Skeletal muscle cell (primary cell): ENCODE measurements at places on chromosomes 1 and 21.

- DNase-seq, result no peak
Measured at GRCh38 chr1:208088319-208088718, 155.9 kb downstream of the PLXNA2 start.

- DNase-seq, result no peak
Measured at GRCh38 chr1:28244549-28245251, 8.8 kb downstream of the ATP5IF1 start.

GRCh38 chr1:174999936-175000696 is at the start of gene CACYBP:
Gene CACYBP (plus strand): TSS chr1:174999947. CDS start chr1:175000181, 234 bp downstream.
- no peak for DNase-seq

GRCh38 chr1:183907070-183907469 is 102.2 kb downstream of the RGL1 start:
- peak; percentile 15 for DNase-seq

DNA sequence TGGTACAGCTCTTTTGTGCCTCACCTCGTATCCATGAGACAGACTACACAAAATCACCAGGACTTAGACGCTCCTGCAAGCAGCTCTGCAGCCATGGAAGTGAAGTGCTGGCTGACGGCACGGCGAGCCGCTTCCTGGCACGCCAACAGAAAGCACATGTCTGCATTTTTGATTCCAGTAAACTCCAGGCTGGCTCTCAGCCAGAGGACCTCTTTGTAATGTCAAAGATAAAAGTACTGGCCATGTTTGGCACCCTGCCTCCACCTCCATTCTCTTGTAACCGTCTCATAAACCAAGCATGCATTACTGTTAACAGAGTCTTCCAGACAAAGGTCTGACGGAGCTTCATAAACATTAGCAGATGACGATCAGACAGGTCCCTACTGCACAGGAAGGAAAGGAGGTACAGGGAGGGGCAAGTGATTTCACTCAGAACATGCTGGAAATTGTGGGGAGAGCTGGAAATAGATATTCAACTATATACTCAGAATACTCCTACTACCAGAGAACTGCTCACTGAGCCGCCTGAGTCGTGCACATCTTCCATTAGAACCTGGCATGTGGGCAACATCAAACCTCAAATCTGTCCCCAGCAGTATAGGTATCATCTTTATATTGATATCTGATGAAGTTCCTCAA is 632.0 kb downstream of the SMYD3 start:
- peak; percentile 99 for DNase-seq

- no peak for DNase-seq
Measured at GRCh38 chr1:65793359-65793732, 651 bp downstream of the PDE4B start.

- DNase-seq, result no peak
Measured at GRCh38 chr1:46595127-46595526, 8.9 kb downstream of the MKNK1 start.

GRCh38 chr1:233440951-233441401 is 113.5 kb downstream of the MAP3K21 start:
- peak; percentile 14 for DNase-seq

GRCh38 chr1:4213366-4213973 is 313.4 kb upstream of the C1orf174 start:
- no peak for DNase-seq

DNA sequence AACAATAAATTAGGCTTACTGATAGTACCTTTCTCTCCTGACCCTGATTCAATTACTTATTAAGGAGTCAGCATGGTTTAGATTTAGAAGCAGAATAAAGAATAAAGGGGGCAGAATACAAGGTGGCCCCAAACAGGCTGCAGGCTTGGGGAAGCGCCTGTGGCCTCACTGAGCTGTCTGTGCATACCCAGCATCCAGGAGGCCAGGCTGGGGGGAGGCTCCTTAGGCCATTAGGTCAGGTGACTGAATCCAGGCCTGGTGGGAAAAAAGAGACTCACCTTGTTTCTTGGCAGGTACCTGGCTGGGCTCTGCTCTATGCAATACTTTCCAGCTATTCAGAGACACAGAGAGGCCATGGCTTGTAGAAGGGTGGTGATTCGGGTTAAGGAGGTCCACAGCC is 38.8 kb downstream of the PGBD5 start:
- DNase-seq, result no peak

DNA sequence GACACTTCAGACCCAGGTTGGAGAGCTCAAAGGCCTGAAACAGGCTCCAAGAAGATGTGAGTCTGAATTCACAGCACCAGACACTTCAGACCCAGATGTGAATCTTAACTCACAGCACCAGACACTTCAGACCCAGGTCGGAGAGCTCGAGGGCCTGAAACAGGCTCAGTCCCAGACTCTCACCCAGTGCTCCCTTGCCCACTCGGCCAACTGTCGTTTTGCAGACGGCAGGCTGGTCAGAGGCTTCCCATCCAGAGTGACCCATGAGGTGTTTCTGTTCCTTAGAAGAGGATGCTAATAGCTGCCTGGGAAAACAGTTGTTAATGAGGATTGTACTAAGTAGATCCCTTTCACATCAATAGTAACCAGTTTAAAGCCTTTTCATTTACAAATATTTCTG is 88.4 kb downstream of the ADARB1 start:
- DNase-seq, result no peak

- DNase-seq, result no peak
Measured at GRCh38 chr1:169683661-169684060, 27.8 kb downstream of the SELL start.

DNA sequence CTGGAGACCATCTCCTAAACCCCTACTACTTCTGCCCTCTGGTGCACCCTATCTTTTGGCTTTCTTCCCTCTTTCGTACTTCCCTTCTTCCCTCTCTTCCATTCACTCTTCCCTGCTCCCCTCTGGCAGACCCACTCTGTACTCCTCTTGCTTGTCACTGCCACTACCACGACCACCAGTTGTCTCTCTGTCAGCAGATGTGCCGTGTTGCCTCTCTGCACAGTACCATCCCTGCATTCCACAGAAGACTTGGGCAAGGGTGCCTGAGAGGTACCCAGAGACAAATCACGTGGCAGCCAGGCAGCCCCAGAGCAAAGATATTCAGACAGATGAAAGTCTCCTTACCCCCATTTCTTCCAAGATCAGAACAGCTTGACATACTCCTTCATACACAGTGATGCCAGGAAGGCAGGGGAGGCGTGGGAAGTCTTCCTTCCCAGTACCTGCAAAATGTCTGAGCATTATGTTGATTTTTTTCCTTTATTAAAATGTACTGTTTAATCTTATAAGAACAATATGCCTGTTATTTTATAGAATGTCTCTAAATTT is 15.0 kb downstream of the CAMSAP2 start:
- no peak for DNase-seq

GRCh38 chr1:209621741-209622655 is 30.2 kb downstream of the LAMB3 start:
- no peak for DNase-seq

DNA sequence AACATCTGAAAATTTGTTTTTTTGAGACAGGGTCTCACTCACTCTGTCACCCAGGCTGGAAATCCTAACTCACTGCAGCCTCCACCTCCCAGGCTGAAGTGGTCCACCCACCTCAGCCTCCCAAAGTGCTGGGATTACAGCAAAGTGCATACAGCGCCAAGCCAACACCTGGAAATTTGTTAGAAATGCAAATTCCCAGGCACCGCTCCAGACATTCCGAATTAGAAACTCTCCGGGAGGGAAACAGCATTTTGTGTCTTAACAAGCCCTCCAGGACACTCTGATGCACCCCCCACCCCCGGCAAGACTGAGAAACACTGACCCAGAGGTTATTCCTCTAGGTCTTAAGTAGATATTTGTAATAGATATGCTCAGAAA is 49.1 kb downstream of the ARID4B start:
- DNase-seq, result no peak
